ENCODE measurements at places on chromosomes 1 and 21. TPM values are rescaled to one million over a fixed set of nuclear protein-coding genes. Genes with fewer than 3 reads are reported as not detected.

DNA sequence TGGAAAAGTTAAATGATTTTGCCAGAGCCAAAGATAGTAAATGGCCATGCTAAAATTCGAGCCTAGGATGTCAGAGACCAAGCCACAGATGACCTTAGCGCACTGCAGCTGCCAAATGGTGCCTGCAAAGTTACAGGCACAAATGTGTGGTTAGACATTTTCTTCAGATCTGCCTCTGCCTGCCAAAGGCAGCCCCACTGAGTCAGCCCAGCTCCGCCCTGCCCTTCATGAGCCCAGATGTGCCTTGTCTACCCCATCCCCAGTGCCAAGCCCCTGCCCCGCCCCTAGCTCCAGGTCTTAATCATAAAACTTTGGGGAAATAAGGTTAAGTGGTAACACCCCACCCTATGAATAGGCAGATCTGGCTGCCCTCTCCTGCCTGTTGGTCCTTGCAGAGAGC is 105.9 kb downstream of the DTL start:
- no peaks in the 10 kb centered on the region for H3K27me3 ChIP-seq
- no peak overlapping the region for H3K27ac ChIP-seq
- peaks cover 8% of the 10 kb centered on the region for H3K36me3 ChIP-seq
- H3K4me1 ChIP-seq, result no peaks in the 10 kb centered on the region
- DNase-seq, result no peak

DNA sequence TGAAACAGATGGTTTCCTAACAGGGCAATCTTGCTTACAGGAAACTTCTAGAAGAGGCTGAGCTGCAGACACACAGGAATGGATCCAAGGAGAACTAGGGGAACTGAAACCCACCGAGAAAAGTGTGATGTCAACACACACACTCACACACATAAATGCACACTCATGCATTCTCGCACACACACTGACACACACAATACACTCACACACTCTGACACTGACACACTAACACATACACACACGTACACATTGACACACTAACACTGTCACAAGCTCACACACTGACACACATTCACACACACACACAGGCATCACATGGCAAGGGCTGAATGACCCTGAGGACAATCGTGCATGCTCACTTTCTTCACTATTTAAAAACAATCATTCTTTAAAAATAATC is 142.7 kb downstream of the NPHP4 start:
- no peaks in the 10 kb centered on the region for H3K27me3 ChIP-seq
- H3K36me3 ChIP-seq, result no peaks in the 10 kb centered on the region
- DNase-seq, result no peak
- no peaks in the 10 kb centered on the region for H3K4me1 ChIP-seq
- H3K4me3 ChIP-seq, result no peak overlapping the region

- H3K27ac ChIP-seq, result no peak overlapping the region
- no peaks in the 10 kb centered on the region for H3K27me3 ChIP-seq
- DNase-seq, result no peak
- no peaks in the 10 kb centered on the region for H3K36me3 ChIP-seq
- peaks cover 2% of the 10 kb centered on the region for H3K4me1 ChIP-seq
- H3K4me3 ChIP-seq, result no peak overlapping the region
Measured at GRCh38 chr1:231982871-231983587, 356.4 kb downstream of the DISC1 start.

DNA sequence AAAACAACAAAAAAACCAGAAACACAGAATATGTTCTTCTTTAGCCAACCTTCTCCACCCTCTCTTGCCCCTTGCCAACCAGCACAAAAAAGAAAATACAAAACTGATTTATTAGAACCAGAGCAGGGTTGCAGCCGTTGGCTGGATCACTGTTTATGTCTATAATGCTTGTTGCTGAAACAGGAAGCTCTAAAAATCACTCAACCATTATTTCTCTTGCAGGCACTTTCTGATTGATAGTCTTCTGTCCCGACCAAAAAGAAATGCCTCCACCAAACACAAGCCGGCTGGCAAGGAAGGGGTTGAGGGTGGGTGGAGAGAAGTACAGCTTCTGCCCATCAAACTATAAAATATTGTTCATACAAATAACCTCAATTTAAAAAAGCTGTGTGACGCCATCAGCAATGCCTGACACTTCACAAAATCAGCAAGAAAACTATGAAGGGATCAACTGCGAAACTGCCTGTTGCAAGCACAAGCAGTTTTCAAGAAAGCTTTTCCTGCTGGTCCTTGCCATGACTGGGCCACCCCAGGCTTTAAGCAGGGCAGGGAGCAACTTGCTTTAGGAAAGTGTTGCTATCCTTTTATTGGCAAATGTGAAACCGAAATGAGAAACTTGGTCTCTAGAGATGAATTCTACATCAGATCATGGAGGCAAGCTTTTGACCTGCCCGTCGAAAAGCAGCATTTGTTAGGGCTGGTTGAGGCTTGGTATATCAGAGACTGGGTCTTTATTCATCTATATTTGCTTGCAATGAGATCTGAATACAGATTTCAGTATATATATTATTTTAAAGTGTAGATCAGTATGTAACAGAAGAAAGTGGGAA is 174.2 kb downstream of the RUNX1 start:
- H3K36me3 ChIP-seq, result peaks cover 12% of the 10 kb centered on the region
- no peaks in the 10 kb centered on the region for H3K27me3 ChIP-seq
- no peak for DNase-seq

DNA sequence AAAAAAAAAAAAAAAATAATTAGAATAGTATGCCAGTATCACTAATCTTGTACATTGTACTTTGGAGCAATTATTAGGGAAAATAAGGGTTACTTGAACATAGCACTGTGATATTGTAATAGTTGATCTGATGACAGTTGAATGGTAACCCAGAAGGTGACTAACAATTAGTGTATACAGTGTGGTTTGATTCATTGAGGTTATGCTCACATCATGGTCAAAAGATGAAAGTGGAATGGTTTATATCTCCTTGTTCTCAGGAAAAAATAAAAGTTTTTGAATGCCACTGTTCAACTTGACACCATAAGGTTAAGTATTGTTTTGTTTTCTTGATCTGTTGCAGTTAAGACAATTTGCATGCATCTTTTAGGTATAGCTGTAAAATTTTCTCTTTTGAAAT is 87.0 kb downstream of the GPR52 start:
- no peak for DNase-seq
- no peak overlapping the region for H3K27ac ChIP-seq
- peaks cover 3% of the 10 kb centered on the region for H3K36me3 ChIP-seq
- H3K27me3 ChIP-seq, result no peaks in the 10 kb centered on the region

GRCh38 chr1:107964336-107965109 is 457 bp downstream of the VAV3 start:
- peaks cover 3% of the 10 kb centered on the region for H3K36me3 ChIP-seq
- H3K27me3 ChIP-seq, result peaks cover 3% of the 10 kb centered on the region
- H3K4me3 ChIP-seq, result peak overlapping the region; percentile 86
- H3K27ac ChIP-seq, result peak overlapping the region; percentile 91

- H3K4me3 ChIP-seq, result peak overlapping the region; percentile 80
- H3K27me3 ChIP-seq, result peaks cover 12% of the 10 kb centered on the region
- H3K36me3 ChIP-seq, result no peaks in the 10 kb centered on the region
- peaks cover 16% of the 10 kb centered on the region for H3K4me1 ChIP-seq
- H3K27ac ChIP-seq, result peak overlapping the region; percentile 69
- peak; percentile 53 for DNase-seq
Measured at GRCh38 chr21:26169611-26170470, 729 bp downstream of the APP start.

DNA sequence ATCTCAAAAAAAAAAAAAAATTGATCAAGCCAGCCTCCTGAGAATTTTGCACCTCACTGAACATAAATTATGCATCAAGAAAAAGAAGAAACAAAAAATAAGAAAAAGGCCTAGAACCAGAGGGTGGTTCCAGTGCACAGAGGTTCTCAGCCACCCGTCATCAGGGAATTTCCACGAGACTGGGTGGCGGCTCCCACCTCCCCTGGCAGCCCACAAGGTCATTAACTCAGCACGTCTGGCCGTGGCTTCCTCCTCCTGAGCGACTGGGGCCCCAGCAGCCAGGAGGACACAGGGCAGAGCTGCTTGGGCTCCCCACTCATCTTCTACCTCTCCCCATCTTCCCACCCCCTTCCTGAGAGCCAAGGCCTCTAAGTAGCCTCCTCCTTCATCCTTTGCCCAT is 15.7 kb upstream of the TMEM51 start:
- no peaks in the 10 kb centered on the region for H3K36me3 ChIP-seq
- H3K27ac ChIP-seq, result no peak overlapping the region
- no peak overlapping the region for H3K4me3 ChIP-seq
- peaks cover 1% of the 10 kb centered on the region for H3K4me1 ChIP-seq
- no peak for DNase-seq

DNA sequence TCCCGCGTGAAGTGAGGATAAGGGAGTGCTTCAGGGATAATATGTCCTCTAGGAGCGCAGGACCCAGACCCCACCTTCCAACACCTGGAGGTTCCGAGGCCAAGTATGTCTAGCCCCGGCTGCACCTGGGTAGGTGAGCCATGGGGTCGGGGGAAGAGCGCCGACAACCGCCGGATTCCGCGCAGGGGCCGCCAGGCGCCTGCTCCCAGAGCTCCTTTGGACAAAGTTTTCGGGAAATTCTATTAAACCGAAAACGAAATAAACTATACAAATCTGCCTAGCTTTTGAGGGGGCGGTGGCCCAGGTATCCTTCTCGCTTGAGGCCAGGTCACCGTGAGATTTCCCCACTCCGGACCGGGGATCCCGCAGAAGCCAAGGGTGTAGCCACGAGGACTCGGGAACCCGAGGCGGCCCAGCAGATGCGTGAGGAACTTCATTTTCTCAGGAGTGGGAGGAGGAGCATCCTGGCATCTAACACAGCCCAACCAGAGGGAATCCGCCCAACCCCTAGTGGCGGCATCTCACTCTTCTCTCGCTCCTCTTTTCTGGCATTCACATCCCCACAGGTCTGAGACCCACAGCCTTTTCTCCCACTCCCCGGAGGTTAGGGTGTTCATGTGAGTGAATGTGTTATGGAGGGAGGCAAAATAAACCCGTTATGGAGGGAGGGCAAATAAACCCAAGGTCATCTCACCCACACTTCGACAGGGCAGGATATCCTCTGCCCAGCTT is 2.3 kb upstream of the DMRTA2 start:
- peaks cover 85% of the 10 kb centered on the region for H3K27me3 ChIP-seq
- DNase-seq, result no peak
- peaks cover 59% of the 10 kb centered on the region for H3K4me1 ChIP-seq
- H3K36me3 ChIP-seq, result peaks cover 22% of the 10 kb centered on the region
- H3K4me3 ChIP-seq, result peak overlapping the region; percentile 79

The BECN2 gene
- not detected for total RNA-seq

The CITED4 gene
- total RNA-seq, result 9.1 TPM

The MYOG gene
- not detected for total RNA-seq

The NPL gene
- total RNA-seq, result 1.1 TPM

The FBXO28 gene
- 28.4 TPM for total RNA-seq

The CYP4A11 gene
- total RNA-seq, result not detected

All from activated CD8-positive, alpha-beta T cell treated with anti-CD3 and anti-CD28 coated beads, Interleukin-2, amount 10 ng/mL, durations not matched to agents 7 days and 5 days (primary cell).